SHP77 treated with DMSO at 0.1 percent for 48 hours (cell line): ENCODE measurements at places on chromosomes 5 and 9.

GRCh38 chr9:125409637-125410521, 148.3 kb downstream of the GAPVD1 start:
- no peak for DNase-seq

DNA sequence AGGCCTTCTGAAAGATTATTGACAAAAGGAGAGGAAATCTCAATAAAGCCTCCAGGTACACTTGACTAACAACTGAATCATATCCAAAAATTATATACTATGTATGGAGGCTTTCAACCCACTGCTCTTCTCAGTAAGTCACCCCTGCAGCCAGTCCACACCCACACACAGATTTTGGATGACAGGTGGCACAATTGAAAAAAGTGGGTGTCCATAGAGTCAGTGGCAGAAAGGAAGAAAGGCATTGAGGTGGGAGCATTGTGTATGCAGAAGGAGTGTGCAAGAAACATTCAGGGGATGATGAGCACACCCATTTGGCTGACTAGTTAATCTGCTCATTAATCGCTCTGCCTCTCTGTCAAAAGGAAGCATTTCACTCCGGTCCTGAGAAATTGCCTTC, 150.6 kb upstream of the IL12B start:
- no peak for DNase-seq

DNA sequence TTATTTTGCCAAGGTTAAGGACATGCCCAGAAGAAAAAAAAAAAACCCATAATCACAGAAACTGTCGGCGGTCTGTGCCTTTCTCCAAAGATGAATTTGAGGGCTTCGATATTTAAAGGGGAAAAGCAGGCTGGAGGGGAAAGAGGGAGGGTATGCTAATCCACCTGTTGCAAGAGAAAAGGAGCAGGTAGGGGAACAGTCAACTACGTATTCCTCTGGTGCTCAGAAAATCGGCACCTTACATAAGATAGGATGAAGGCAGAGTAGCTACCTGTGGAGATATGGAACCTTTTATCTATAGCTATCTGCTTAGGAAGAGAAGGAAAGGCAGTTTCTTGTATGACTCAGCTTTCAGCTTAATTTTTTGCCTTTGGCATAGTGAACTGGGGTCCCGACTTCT, 77.7 kb downstream of the PTCD2 start:
- DNase-seq = no peak

DNA sequence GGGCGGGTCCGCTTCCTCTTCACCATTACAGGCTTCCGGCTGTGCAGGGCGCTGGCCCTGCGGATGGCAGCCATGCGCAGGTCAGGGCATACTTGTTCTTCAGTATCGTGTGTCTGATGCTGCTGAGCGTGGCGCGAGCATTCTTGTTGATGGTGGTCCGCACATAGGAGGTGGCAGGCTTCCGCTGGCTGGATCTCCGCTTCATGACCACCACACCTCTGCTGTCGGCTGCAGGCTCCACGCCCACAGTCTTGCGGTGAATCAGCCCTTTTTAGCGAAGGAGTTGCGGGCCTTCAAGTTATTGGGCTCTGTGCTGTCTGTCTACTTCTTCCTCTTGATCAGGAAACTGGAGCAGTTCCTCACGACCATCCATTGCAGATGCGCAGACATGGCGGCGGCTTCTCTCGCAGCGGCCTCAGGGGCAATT, 62.4 kb upstream of the ZNF608 start:
- DNase-seq = no peak

GRCh38 chr9:2641033-2641432, 19.4 kb downstream of the VLDLR start:
- no peak for DNase-seq

- DNase-seq = no peak
These were observed 13.6 kb downstream of the NAIF1 start for GRCh38 chr9:128053560-128053959.

- DNase-seq = no peak
These were observed 37.2 kb upstream of the SMIM32 start for GRCh38 chr5:136230176-136230575.

- DNase-seq = no peak
These were observed 62.6 kb downstream of the ANKRD55 start for GRCh38 chr5:56170557-56170956.

- no peak for DNase-seq
These were observed 110.1 kb upstream of the LRRTM2 start for GRCh38 chr5:138985256-138985655.

- no peak for DNase-seq
These were observed 11.6 kb upstream of the PRR16 start for GRCh38 chr5:120452471-120452870.

GRCh38 chr5:54531546-54531945, 14.0 kb downstream of the SNX18 start:
- no peak for DNase-seq

DNA sequence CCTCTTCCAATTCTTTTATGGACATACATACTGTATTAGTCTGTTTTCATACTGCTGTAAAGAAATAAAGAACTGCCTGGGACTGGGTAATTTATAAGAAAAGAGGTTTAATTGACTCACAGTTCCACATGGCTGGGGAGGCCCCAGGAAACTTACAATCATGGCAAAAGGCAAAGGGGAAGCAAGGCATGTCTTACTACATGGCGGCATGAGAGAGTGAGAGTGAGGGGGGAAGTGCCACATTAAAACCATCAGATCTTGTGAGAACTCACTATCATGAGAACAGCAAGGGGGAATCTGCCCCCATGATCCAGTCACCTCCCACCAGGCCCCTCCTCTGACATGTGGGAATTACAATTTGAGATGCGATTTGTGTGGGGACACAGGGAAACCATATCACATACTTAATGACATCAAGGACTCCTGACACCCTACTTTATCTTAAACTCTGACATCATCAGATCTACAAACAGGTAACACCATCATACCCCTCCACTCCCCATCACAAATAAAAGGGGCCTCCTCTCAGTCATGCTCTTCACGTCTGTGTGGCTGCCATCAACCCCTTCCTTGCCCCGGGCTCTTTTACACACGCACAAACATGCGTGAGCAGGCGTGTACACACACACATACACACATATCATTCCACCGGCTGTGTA, 9.7 kb downstream of the ANKRD33B start:
- DNase-seq = no peak

GRCh38 chr9:130104491-130105193, 50.9 kb downstream of the GPR107 start:
- DNase-seq = no peak
